ENCODE measurements at places on chromosomes 4 and X.

DNA sequence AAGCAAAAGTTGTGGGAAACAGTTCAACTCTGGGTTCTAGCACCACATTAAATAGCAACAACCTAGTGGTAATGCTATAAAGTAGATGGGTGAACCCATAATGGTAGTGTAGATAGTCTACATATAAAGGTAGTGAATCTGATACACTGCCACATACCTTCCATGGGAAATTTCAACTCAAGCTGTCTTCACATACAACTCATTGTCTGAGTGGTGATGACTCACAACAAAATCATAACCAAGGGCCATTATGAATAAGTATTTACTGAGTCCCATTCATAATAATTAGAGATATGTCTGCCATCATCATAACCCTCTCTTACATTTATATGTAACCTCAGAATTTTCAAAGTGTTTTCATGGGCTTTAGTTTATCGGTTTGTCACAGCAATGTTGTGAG is 34.8 kb downstream of the EGF start:
- DNase-seq = no peak

DNA sequence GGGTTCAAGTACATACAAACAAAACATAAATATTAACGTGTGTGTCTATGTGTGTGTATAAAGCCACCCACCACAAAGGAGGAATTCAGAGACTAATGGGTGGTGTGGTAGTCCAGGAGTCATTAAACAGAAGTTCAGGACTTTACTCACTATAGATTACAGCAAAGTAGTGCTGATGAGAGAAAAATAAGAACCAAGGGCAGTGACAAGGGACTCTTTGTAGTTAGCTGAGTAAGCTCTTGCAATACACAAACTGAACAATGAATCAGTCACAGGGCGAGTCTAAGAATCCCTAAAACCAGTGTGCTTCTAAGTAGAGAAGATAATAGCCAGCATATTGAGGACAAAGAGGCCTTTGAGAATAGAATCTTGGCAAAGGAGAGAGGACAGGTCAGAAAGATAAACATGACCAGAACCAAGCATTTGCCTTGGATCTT is 232.4 kb downstream of the PPP3CA start:
- DNase-seq = no peak

GRCh38 chr4:152171556-152171955 is 364.3 kb downstream of the FBXW7 start:
- no peak for DNase-seq

GRCh38 chr4:14277505-14277904 is 650.0 kb upstream of the BOD1L1 start:
- DNase-seq = no peak

DNA sequence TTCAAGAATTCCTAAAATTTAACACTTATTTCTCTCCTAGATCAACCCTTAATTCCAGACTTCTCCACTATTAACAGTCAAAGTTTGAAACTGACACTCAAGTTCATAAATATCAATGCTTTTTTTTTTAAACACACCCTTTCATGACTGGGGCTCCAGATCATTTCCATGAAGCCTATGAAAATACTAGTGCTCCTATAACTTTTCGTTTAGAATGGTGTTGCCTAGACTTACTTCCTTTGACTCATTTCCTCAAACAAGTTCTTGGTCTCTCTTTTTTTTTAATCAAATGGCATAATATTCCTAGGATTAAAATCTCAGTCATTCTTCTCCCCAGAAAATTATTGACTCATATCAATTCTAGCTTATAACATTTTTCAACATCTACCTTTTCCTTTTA is 13.1 kb downstream of the ZMAT1 start:
- no peak for DNase-seq

DNA sequence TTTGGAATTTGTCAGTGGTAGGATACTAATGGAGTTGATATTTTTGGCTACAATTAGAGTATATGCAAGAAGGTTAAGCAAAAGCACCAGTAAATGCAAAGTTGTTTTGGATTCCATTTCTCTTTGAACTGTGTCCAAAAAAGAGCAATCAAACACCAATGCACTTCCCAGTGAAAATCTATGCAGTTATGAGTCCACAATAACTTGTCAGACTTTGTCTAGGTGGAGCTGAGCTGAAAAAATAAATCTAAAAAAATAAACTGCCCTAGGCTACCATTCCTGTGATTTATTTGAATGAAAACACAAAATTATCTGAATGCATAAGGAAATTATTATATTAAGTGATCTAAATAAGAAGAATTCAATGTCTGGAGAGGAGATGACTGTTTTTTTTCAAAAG is 37.0 kb upstream of the AREG start:
- no peak for DNase-seq

DNA sequence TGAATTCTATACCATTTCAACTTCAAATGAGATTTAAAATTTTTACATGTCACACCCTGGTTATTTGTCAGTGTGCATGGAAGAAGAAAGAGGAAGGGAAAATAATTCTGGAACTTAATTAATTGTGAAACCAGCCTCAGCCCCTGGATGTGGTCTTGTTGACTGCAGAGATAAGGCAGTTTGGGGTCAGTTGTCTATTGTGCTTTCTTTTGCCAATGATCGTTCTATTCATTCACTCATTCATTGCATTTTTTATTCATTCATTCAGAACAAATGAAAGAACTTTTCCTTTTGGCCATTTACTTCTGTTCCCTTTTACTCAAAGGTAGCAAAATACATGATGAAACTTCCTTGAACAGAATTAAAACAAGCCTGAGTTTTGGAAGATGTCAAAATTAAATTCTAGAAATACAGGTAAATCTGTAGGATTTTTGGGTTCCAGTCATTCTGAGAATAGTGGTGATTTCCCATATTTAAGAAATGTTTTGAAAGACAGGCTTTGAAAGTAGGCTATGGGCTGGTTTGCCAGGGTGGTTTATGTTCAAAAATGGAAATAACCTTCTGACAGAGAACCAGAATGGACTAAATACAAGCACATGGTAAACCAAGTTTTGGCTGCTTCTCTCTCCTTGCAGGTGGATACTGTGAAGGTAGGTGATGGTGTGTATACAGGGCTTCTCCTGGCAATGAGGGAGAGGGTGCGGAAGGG is 35.7 kb downstream of the PARM1 start:
- DNase-seq = no peak

GRCh38 chrX:63764946-63765345 is 20.1 kb downstream of the ARHGEF9 start:
- DNase-seq = no peak

DNA sequence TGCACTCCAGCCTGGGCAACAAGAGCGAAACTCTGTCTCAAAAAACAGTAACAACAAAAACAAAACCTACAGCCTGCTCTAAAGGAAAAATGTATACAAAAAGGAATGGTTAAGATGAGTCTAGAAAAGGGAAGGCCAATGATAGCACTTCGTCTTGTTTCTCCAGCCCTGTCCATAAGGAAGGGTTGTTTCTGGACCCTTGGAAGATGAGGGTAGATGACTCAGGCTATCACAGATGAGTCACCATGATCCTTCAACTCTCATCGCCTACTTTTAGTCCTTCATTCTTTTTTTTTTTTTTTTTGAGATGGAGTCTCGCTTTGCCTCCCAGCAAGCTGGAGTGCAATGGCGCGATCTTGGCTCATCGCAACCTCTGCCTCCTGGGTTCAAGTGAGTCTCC is 8.8 kb downstream of the PLA2G12A start:
- DNase-seq = no peak

DNA sequence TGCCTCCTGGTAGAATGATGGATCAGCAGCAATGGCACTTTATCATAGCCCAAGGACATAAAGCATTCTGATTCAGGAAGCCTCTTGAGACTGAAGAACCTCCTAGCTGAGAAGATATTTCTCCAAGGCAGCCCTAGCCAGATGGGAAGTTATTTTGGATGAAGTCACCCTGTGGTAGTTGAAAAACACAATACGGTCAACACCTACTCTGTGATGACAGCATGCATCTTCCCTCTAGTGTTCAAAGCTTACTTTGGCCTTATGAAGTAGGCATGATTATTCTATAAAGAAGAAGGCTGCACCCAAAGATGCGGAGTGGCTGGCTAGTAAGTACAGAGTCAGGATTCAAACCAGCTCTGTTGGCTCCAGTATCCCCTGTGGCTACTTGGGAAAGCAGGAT is 47.9 kb downstream of the TLR10 start:
- no peak for DNase-seq

- DNase-seq = no peak
These were observed 21.2 kb upstream of the FAM156A start for GRCh38 chrX:52979568-52979967.

- no peak for DNase-seq
These were observed 418.7 kb upstream of the INTU start for GRCh38 chr4:127214016-127214415.

- DNase-seq = peak; percentile 25
These were observed 94.3 kb downstream of the FAM193A start for GRCh38 chr4:2630556-2631273.

- DNase-seq = no peak
These were observed 13.1 kb downstream of the RP2 start for GRCh38 chrX:46849933-46850332.

- DNase-seq = no peak
These were observed 13.7 kb upstream of the AREG start for GRCh38 chr4:74431113-74431826.

- no peak for DNase-seq
These were observed 9.3 kb downstream of the APOO start for GRCh38 chrX:23898412-23898959.

Data from ascending aorta (tissue), 2 donors.